ENCODE measurements at places on chromosomes 11 and 22. TPM values are rescaled to one million over a fixed set of nuclear protein-coding genes. Genes with fewer than 3 reads are reported as not detected.

The CLMP gene
- total RNA-seq: 0.80 TPM

The OSBP2 gene
- 1.4 TPM for total RNA-seq

The DTX4 gene
- total RNA-seq: 1.6 TPM

DNA sequence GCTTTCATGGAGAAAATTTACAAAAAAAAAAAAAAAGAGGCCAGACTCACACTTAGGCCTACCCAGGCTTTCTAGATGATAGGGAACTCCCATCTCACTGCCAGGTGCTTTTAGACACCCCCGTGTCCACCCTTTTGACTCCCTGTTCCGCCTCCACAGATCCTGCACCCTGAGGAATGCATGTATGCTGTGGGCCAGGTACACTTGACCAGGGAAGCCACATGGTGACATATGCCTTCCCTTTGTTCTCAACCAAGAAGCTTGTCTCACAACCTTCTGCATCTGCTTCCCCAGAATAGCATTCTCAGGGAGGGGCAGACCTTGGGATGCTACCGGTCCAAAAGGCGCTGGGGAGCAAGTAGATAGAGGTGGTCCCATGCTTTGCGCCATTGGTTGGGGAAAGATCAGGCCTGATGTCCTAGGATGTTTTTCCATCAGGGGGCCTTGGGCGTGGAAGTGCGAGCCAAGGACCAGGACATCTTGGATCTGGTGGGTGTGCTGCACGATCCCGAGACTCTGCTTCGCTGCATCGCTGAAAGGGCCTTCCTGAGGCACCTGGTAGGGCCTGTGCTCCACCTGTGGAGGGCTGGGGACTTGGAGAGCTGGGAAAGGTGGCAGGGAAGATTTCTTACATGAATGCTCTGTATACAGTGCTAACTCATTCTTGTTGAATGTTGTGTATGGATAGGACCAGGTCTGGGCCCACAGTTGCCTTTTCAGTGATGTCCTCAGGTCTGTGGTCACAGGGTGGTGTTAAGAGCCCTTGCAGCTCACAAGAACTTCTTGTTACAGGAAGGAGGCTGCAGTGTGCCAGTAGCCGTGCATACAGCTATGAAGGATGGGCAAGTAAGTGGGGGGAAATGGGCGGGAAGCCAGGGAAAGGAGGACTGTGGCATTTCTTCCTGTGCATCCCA lies 7.5 kb downstream of the HMBS start:
- no peak for DNase-seq

- DNase-seq: no peak
Observed at GRCh38 chr11:27254744-27255446, 108.1 kb downstream of the CCDC34 start.

DNA sequence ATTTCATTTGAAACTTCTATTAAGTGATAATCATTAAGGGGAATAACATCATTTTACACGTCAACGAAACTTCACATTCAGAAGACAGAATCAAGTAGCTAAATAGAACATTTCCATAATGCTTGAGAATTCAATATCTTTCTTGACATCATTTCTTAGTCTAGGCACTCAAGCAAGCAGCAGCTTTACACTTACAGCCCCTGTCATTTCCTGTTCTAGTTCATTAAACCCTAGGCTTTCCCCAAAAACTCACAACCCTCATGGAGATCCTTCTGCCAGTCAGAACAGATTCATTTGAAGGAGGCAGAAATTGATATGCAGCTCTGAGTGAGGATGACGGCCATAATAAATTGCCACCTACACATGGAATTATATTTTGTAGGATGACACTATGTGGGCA lies 5.3 kb upstream of the HORMAD2 start:
- DNase-seq: no peak

DNA sequence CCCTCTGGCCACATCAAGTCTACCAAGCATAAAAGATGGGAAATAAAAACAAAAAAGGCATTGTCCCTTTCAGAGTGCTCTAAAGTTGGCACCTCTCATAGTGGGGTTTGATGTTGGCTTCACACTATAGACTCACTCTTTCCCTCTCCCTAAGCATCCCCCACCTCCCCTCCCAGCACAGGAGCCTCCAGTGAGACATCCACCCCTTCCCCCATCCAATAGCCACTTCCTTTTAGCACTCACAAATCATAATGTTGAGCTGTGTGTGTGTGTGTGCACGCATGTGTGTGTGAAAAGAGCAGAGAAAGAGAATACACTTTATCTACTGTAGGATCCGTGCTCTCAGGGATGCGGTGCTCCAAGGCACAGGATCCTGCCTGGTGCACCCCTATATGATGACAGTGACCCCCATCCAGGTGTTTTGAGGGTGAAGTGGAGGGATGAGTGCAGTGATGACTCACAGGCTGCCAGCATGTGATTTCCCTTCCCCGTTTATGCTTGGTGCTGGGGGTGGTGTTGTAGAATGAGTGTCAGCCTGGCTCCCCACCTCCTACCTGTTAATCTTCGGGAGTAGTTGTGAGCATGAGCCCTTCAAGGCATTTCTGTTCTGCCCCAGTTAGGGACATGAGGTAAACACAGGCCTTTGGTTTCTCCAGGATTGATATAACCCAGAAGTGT lies 235.2 kb upstream of the B3GAT1 start:
- no peak for DNase-seq

- DNase-seq: no peak
Observed at GRCh38 chr11:102451041-102451680, 1.4 kb downstream of the TMEM123 start.

DNA sequence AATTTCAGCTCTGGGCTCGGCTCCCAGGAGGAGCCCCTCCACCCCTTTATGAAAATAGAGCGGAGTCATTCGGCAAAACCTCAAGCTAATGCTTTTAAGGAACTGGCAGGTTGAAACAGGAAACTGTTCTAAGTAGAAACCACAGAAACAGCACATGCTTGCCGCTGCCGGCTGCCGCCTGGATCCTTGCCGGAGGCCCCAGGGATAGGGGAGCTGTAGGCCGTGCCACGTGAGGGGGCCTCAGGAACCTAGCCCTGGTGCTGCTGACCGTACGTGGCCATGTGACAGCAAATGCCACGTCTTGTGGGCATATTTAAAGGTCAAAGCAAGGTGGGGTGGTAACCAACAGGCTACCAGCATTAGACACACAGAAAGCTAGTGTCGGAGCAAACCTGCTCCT lies 77.9 kb upstream of the TIMP3 start:
- DNase-seq: peak; percentile 66

DNA sequence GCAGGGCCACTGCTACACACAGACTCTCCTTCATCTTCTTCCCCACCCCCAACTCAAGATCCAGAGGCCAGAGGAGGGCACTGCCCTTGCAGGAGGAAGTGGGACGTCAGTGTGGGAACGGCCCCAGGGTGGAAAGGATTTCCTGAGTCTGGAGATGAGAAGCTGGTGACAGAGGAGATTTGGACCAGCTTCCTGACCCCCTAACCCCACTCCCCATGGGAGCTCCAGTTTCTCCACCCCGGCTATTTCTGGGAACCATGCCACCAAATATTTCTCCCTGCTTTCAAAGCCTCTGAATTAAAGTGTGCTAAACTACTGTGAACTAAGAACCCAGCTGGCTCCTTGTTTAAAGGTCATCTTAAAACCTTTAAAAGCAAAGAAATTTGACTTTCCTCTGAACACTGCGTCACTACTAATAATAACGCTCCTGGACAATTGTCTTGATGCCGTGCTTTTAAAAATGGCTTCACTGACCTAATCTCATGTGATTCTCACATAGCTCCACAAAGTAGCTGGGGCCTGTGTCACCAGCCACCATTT lies 46.6 kb downstream of the CWC15 start:
- no peak for DNase-seq

GRCh38 chr11:92269021-92269420 lies 44.4 kb downstream of the FAT3 start:
- no peak for DNase-seq

GRCh38 chr22:41517172-41518047 lies 26.9 kb downstream of the POLR3H start:
- DNase-seq: no peak

- DNase-seq: no peak
Observed at GRCh38 chr11:2708757-2709281, 9.0 kb upstream of the KCNQ1OT1 start.

GRCh38 chr22:45552580-45553350 lies 50.1 kb downstream of the FBLN1 start:
- DNase-seq: no peak

DNA sequence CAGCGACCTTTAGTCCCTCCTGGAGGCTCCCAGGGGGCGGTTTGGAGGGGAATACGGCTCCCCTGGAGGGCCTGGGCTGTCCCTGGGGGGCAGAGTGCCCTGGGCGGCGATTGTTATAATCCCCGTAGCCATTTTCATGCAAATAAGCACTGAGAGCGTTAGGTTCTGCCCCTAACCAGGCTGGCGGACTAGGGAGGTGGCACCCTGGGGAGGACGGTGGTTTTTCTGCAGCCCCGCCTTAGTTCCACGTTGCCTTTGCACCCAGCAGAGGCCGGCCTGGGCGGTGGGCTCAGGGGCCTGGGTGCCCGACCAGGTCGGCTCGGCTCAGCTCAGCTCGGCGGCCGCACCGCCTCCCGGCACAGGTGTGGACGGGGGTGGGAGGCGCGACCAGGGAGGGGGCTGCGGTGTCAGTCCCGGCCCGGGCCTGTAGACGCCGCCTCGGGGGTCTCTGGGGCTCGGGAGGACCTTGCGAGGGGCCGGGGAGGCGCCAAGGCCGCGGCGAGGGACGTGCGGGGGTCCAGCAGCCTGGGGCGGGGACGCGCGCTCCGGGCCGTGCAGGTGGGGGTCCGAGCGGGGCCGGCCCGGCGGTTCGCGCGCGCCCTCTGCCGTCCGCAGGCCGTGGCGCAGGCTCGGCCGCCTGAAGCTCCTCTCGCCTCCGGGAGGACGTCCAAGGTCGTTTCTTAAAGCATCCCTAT lies 2.3 kb upstream of the DUSP8 start:
- DNase-seq: no peak

DNA sequence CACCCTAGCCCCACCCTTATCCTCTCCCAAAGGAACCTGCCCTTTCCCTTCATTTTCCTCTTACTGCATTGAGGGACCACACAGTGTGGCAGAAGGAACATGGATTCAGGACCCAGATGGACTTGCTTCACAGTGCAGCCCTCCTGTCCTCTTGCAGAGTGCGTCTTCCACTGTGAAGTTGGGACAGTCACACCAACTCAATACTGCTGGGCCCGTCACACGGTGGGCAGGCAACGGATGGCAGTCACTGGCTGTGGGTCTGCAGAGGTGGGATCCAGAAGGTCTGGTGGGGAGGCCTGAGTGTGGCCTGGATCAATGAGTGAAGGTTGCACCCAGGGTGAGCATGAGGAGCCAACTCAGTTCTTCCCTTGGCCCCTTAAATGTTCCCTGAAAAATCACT lies 129.9 kb upstream of the B3GAT1 start:
- DNase-seq: no peak

DNA sequence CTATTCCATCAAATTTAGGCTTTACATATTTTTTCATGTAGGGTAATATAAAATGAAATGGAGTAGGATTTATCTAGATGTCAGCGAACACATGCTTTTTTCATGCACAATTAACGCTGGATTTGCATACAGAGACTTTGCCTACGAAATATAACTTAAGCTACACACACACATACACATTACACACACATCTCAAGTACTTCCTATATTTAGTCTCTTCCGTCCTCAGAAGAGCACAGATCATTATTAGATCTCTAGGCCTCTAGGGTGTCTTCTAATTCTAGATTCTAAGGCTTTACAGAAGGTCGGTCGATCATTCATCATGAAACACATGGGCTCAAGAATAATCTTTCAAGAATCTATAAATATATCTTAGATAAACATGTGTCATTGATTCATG lies 3.8 kb upstream of the MS4A13 start:
- DNase-seq: no peak

DNA sequence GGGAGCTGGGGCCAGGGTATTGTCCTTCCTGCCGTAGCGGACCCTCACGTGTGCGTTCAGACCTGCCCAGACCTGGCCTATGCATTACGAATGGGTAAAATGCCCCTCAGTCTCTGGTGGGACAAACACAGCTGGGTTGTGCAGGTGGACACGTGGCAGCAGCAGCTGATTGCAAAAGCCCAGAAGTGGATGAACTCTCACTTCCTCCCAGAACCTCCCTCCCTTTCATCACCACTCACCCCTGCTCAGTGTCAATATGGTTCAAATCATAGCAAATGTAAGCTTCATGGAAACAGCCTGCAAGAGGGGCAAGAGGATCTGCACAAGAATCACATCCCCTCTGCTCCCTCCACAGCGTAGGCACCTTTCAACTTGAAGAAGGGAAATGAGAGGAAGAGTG lies 352.1 kb downstream of the OPCML start:
- DNase-seq: no peak

DNA sequence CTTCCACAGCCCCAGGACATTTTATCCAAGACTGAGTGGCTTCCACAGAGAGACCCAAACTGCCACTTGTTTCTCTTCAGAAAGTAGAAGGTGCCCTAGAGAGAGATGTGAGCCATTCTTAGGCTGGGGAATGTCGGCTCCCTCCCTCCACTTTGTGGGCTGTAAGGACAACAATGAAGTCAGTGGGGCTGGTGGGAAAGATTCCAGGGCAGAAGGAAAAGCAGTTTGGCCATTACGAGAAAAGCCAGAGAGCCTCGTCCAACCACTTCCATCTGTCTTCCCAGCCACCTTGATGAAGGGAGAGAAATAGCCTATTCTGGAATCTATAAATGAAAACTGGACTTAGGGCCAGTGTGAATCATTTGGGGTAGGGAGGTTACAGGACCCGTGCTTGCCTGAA lies 382.5 kb downstream of the NXPE2 start:
- no peak for DNase-seq

- DNase-seq: no peak
Observed at GRCh38 chr22:45977551-45978274, 751 bp upstream of the WNT7B start.

- DNase-seq: no peak
Observed at GRCh38 chr11:126338346-126339055, 17.0 kb upstream of the ST3GAL4 start.

DNA sequence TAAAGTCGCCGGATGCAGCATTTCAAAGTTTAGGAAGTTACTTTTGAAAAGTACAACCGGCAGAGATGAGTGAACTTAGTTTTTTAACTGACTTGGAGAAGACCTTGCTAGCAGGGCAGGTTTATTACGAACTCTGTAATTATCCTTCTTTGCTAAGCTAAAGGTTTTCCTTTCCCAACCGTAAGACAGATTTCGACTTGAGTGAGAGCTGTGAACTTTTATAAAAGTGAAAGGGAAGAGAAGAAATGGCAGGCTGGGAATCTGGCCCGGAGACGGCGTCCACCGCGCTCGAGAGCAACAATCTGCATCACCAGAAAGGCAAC lies 659 bp upstream of the TEAD1 start:
- DNase-seq: no peak

DNA sequence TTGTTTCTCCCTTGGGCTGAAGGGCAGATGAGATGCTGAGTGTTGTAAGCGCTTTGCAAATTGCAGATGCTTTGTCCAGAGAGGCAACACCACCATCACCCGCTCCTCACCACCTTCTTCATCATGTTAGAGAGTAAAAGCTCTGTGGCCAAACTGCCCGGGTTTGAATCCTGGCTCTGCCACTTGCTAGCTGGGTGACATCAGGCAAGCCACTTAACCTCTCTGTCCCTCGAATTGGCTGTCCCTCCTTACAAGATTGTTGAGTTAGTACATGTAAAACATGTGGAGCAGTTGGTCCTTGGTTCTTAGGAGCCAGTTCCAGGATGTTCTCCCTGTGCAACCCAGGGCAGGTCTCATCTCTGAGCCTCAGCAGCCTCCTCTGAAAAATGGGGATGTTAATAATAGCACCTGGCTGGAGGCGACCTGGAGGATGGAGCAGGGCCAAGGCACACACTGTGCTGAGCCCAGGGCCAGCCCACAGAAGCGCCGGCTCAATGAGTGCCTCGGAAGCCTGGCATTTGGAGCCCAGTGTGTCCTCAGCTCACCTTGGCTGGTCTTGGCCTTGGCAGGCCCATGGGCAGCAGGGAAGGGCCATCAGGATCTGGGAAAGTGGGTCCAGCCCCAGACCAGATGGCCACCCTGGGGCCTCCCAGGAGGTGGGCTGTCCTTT lies 10.5 kb downstream of the C11orf86 start:
- DNase-seq: no peak
